ENCODE measurements at places on chromosomes 13 and 19.

GRCh38 chr13:113178070-113178895 lies 19.8 kb downstream of the PROZ start:
- no peak for DNase-seq

DNA sequence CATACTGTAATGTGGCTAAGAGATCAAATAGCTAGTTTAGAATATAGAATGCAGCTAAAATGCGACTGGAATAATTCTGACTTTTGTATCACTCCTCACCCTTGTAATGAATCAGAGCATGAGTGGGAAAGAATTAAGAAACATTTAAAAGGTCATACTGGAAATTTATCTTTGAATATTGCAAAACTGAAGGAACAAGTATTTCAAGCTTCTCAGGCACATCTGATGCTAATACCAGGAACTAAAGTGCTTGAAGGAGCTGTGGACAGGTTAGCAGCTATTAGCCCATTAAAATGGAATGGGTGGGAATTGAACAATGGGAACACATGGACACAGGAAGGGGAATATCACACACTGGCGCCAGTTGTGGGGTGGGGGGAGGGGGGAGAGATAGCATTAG lies 144.2 kb upstream of the ZNF91 start:
- DNase-seq: no peak

DNA sequence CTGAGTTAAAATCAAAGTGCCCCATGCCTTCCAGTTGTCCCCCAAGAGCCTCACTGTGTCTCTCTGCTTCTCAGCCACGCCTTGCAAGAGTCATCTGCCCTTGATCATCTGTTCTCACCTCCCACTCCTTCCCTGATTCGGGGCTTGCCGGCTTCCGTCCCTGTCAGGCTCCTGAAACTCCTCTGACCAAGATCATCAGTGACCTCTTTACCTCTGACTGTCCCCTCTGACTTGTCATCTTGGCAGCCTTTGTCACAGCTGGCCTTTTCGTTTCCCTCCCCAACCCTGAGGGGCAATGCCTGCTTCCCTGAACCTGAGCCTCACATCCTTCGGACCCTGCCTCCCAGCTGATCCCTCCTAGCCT lies 66.3 kb downstream of the MAP4K1 start:
- no peak for DNase-seq

DNA sequence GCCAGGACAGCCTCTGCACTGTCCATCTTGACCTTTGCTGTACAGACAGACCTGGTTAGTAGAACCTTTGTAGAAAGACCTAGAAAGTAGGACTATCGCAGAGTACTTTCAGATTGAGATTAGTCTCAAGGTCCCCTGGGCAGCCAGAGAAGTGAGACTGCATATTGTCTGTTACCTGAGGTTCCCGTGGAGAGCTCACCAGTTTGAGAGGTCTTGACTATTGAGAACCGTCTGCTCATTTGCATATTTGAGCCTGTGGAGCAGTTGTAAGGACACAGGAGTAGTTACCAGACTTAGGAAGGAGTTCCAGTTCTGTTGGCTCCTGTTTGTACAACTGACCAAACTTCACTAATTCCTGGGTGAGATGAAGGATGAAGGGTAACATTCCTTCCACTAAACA lies 66.2 kb downstream of the SPATA13 start:
- DNase-seq: no peak

DNA sequence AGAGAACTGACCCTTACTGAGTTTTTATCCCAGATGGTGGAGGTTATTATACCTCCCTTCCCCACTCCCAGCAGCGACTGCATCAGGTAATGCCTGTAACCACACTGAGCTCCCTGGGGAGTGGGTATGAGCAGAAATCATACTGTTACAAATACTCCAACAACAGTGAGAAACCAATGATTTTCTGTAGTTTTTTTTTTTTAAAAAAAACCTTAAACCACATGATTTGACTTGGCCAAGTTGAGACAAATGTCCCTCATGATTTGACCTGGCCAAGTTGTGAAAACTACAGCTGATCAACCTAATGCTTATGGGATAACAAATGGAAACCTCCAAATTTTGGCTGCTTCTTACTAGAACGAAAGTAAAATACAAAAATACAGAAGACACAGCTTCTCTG lies 33.1 kb upstream of the SERP2 start:
- DNase-seq: no peak

Data from vagina (tissue), 2 donors.